ENCODE measurements at places on chromosomes 1 and 21.
A peak's percentile ranks its signal among the peaks of the same experiment; 100 is the strongest.

GRCh38 chr1:82162486-82163420 lies 362.0 kb downstream of the ADGRL2 start:
- DNase-seq: no peak

- DNase-seq: no peak
These were observed 40.0 kb downstream of the ATP2B4 start for GRCh38 chr1:203666609-203667008.

DNA sequence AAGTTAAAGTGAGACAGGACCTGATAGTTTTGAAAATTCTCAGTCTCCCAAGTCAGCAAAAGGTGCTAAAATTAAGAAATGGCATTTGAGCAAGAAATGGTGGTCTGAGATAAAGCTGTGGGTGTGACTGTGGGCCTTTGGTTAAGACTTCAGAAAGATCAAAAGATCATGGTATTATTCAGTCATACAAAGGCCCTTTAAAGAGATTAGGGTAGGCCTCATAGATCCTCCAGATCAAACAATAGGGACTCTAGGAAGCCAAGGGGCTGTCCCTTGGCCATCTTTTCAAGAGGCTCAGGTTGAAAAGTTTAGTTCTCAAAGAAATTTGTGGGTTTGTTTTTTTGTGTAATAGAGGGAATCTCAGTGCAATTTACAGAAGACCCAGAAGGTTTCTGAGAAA lies 8.4 kb downstream of the HMGB4 start:
- DNase-seq: no peak

DNA sequence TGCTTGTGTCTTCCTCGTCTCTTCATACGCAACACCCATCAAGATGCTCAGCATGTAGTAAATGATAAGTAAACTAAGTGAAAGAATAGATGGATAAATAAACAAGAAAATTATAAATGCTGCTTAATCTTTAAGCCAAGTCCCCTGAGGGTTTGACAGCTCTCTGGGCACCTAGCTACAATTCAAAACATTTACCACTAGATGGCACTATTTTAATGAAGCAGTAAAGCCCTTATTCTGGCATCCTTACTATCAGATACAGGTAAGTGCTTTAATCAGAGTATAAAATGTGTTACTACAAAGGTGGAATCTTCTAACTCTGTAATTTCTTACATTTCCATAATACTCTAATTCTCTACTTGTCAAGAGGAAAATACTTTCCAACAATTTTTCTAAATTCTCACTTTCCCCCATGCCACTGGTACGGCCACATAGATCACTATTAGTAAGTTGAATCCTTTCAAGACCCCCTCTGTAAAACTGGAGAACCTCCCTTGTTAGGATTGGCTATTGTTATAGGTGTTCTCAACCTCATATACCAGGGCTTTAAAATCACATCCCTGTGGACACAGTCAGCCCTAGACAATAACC lies 137.8 kb downstream of the BARHL2 start:
- DNase-seq: no peak

DNA sequence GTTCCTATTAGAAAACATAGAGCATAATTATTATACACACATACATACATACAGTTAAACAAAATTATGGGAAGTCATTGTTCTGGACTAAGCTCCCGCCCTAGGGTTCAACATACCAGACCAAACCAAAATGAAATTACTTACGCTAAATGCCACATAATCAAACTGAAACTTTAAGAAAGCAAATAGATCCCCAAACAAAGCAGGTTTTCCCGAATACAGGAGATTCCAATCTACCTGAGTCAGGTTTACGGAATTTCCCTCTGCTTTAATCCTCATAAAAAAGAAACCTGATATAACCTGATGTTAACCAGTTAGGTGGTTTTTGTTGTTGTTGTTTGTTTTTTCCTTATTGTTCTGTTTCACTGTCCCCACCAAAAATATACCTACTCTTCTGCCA lies 1886.9 kb downstream of the NCAM2 start:
- no peak for DNase-seq

DNA sequence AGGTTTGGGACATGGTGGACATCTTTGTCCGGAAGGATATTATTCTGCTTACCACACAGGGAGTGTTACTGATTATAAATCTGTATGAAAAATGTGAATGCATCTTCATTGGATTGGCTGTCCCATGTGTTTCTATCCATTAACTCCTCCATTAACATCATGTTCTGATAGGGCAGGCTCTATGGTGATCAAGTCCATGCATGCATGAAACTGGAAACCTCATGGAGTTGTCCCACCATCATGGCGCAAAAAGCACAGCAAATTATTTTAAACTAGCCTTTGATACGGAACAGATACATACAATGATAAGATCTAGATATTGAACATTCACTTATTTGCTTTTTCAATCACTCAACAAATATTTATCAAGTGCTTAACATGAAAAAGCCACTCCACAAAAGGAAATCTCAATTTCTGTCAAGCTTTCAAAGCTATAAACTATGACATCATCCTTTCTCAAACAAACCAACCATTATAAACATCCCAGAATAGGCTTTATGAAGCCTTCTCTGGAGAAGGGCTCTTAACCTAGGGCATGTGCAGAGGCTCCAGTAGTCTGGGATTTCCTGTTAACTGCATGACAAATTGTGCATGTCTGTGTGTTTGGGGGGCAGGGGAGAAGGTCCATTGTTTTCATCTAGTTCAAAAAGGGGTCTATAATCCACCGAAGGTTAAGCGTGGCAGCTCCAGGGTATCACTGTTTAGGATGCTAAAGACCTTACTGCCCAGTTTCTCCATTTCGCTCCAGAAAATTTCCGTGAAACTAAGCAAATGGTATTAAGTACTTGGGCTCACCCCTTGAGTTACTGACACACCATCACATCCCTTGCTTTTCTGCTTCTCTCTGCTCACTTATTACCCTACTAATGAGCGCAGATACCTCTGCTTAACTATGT lies 46.1 kb downstream of the ADAMTS1 start:
- DNase-seq: no peak

DNA sequence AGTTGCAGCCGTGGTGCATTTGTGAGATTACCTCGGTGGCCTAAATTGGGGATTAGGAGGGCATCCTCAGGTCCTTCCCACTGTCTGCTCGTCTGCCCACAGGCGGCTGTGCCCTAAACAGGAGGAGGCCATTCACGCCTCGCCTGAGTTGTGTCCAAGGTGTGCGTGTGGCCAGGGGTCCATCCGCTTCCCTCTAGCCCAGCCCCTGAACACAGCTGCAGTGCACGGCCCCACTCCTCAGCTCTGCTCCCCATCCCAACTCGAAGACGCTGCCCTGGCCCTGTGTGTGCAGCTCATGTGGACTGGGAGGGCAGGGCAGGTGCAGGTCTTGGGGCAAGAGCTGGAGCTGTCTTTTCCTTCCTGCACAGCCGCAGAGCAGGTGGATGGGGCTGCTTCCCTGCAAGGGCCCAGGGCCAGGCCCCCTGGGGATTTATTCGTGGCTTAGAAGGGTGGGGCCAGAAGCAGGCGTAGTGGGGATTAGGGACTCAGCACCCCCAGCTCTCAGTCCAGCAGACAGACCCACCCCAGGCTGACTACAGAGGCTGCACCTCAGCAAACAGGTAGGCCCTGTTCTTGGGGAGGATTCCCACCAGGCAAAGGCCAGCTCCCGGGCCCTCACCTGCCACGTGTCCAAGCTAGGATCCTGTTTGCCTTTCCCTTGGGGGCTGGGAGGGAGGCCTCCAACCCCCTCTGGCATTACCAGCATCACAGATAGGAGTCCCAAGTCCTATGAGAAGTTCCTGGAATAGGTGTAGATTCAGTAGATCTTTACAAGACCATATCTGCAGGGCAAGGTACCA lies 4.3 kb downstream of the GUK1 start:
- DNase-seq: no peak

GRCh38 chr1:187942986-187943385 lies 1114.2 kb downstream of the PLA2G4A start:
- DNase-seq: no peak

- DNase-seq: no peak
These were observed 85.3 kb downstream of the SEC16B start for GRCh38 chr1:177884479-177885021.

GRCh38 chr1:214329470-214330220 lies 48.7 kb downstream of the SMYD2 start:
- no peak for DNase-seq

- DNase-seq: no peak
These were observed 131.6 kb downstream of the AJAP1 start for GRCh38 chr1:4786055-4786454.

DNA sequence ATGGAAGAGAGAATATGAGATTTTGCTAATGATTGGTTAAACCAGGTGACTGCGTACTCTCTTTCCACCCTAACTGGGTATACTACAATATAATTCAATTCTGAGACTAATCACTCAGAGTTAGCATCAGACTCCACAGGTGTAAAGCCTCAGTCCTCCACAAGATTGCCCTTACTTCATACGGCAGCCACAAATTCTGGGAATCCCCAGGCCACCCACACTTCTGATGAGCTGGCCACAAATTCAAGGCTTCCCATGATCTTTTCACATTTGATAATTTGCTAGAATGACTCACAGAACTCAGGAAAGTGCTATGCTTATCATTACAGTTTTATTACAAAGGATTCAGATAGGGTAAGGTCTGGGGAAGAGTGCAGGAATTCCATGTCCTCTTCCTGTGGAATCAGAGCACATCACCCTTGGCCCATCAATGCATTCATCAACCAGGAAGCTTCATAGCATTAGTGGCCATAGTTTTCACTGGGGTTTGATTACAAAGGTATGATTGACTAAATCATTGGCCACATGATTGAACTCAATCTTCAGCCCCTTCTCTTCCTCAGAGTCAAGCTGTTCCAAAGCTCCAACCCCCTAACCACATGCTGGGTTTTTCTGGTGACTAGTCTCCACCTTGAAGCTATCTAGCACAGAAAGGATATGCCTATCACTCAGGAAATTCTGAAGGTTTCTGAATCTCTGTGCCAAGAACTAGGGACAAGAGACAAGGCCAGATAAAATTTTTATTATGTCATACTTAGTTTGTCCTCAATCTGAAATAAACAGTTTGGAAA lies 131.7 kb downstream of the HHIPL2 start:
- peak; percentile 65 for DNase-seq

DNA sequence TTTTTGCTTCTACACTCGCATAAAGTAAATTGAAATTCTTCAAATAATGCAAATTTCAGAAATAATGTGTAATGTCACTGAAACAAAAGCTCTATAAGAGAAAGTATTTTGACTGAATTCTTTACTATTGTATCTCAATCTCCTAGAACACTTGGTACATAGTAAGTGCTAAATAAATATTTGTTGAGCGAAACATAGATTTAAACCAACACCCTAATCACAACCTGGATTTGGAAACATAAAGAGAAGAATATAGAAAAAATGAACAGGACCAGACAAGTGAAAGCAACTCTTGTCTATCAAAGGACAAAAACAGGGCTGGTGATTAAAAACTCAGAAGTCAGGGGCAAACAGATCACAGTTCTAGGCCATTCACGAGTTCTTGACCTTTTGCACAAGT lies 74.3 kb downstream of the AK5 start:
- DNase-seq: no peak
